HT-29 (cell line): ENCODE measurements at places on chromosomes 11 and 22. TPM values are rescaled to one million over a fixed set of nuclear protein-coding genes. Genes with fewer than 3 reads are reported as not detected.

The GRIK4 gene
- total RNA-seq: not detected in 2 replicates

The SCN2B gene
- not detected in 2 replicates for total RNA-seq

The C11orf91 gene
- 0.31 TPM in 1 of 2 replicates, not detected in the other for total RNA-seq

The TMEM45B gene
- 35.7 and 52.9 TPM in 2 replicates for total RNA-seq

The SLC22A12 gene
- not detected in 2 replicates for total RNA-seq

The MFRP gene
- not detected in 2 replicates for total RNA-seq
